ENCODE measurements at places on chromosomes 1 and 21. TPM values are rescaled to one million over a fixed set of nuclear protein-coding genes. Genes with fewer than 3 reads are reported as not detected.

The IGSF9 gene
- total RNA-seq = not detected

The BARHL2 gene
- not detected for total RNA-seq

DNA sequence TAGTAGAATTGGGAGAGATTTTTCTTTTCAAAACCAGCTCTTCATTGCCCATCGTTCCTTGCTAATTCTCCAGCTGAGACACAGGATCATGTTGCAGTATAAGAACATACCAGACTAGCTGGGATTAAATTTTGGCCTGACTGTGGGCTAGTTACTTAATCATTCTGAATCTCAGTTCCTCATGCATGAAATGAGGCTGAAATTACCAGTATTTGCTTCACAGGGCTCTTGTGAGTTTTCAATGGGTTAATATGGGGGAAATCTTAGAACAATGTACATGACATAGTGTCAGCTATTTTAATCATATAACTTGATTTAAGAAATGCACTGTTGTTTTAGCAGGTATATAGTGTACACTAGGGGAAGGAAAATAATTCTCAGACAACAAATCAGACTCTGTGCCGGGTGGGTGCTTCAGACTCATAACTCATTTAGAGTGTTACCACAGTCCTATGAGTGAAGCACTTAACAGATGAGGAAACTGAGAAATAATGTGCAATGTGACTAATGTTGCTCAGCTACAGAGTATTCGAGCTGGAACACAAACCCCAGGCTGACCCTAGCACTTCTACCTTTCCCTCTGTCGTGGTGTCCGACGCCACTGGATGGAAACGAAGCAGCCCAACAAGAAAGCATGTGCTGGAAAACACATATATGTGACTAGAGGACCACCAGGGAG is 137.6 kb upstream of the SGIP1 start:
- DNase-seq = no peak

GRCh38 chr1:117971777-117972176 is 42.2 kb downstream of the WDR3 start:
- DNase-seq = no peak

DNA sequence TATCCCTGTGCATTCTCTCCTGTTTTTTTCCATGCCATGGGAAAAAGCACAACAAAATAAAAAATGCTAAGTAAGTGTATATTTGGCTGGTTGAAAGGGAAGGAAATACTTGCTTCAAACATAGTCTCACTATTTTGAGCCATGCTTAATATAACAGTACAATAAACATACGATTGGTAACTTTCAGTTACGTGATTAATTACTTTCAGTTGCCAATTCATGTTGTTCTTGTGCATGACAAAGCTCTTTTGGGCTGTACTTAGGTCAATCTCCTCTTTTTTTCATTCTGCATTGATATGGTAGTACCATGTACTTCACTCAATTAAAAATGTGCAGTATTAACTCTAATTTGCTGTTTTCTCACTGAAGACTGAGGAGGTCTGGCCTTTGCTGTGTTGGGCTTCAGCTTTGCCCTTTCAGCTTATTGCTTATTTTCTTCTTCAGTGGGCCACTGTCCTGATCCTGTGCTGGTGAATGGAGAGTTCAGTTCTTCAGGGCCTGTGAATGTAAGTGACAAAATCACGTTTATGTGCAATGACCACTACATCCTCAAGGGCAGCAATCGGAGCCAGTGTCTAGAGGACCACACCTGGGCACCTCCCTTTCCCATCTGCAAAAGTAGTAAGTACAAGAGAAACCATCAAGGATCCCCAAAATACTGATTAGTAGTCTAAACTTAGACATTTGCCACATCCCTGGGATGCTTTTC is 2.7 kb downstream of the C4BPB start:
- no peak for DNase-seq

- no peak for DNase-seq
Observed at GRCh38 chr21:16046656-16047330, 317.0 kb downstream of the USP25 start.

DNA sequence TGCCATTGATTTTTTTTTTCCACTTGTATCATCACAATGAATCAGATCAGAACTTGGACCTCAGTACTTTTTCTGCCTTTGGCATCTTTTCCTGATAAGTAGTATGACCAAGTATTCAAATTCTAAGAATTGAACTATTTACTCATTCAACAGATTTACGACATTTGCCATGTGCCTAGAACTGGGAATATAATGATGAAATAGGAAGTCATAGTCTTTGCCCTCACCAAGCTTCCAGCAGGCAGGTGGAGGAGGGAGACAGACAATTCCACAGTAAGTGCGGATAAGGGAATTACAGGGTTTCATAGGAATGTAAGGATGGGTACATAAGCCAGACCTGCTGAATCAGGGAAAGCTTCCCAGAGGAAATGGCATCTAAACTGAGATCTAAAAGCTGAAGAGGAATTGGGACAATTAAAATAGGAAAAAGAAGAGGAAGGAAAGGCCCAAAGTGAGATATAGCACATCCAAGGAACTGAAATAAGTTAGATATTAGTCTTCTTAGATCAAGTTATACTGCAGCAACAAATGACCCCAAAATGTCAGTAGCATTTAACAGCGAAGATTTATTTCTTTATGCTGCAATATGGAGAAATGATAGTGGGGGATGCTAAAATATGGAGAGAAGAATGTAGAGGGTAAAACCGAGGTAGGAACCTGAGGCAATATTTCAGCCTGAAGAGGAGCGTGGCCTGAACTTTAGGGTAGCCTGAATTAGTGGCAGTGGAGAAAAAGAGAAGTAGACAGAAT is 5.3 kb upstream of the DDX59 start:
- DNase-seq = no peak

DNA sequence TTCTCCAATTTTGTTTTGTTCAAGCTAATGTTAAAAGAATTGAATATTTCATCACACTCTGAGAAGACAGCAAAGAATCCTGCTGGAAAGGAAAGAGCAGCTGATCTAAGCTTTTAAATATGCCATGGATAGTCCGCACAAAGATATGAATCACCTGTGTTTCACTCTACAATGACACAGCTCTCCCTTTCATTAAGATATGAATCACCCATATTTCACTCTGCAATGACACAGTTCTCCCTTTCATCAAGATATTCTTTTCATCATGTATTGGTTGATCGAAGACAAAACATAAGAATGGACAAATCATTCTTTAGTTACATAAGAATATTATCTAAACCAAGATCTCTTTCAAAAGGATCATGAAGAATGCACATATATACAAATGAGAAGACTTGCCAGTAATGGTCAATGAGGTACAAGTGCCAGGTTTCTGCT is 367.3 kb downstream of the SMYD3 start:
- DNase-seq = no peak

DNA sequence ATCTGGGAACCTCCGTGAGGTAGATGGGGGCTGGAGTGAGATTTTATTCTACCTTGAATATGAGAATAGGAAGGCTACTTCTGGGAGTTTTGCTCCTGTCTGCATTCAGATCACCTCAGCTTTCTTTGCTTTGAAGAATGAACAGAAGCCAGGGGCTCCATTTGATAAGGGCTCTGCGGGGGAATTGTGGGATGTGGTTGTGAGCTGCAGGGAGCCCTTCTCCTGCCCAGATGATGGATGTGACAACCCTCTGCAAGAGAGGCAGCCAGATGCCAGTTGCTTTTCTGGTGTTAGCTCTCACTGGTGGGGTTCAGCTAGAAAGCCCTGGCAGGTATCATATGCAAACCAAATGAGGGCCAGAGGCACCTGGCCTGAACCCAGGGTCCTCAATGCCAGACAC is 21.5 kb downstream of the IER5 start:
- DNase-seq = no peak

GRCh38 chr1:5385096-5385799 is 607.0 kb downstream of the NPHP4 start:
- DNase-seq = no peak

- no peak for DNase-seq
Observed at GRCh38 chr1:98991127-98992012, 13.3 kb downstream of the PLPPR5 start.

Data from heart left ventricle (tissue), 16 donors.